ENCODE measurements at places on chromosomes 12 and 14.

DNA sequence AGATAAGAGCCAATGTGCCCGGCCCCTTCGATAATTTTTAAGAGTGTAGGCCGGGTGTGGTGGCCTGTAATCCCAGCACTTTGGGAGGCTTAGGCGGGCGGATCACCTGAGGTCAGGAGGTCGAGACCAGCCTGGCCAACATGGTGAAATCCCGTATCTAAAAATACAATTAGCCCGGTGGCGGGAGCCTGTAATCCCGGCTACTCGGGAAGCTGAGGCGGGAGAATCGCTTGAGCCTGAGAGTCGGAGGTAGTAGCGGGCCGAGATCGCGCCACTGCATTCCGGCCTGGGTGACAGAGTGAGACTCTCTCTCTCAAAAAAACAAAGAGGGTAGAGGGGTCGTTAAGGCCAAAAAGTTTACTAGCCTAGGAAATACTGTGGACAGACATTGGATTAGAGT lies 2.6 kb downstream of the KRAS start:
- DNase-seq: no peak

DNA sequence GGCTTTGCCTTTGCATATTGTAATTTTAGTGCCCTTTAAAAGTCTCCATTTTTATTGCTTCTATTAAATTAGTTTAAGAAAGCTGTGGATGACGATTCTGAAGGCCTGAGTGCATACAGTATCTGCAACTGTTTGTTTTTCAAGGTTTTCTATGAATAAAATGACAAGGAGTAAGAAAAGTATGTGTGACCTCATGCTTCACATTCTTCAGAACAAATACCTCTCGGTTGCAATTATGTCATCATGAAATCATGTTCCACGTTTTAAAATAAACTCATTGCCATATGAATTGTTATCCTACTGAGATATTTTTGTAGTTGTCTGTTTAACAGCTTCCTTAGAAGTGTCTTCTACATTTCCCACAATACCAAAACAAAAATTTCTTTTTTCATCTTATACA lies 374.6 kb downstream of the MDGA2 start:
- DNase-seq: no peak

DNA sequence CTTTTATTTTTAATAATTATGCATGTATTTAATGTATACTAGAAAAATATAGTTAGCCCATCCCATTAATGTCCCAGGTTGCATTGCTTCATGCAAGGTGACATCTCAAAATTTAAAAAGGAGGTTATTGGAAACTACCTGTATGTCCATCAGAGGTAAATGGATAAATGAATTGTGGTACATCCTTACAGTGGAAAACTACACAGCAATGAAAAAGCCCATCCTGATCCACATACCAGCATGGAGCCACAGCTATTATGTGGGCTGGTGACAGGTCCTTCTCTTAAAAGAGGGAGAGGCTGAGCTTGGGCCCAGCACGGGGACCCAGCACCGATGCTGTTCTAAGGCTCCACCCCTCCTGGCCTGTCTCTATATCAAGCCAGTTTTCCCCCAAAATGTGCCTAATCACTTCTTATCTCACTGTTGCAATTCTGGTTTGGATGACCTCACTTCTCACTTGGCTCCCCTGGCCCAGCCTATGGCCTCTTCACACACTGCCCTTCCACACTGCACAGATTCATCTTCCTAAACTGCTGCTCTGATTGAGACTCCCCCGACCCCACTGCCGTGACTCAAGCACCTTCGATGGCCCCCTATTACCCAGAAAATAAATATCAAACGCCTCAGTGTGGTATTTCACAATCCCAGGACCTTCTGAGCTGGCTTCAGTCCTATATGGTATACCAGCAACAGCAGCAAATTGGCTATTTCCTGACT lies 97.1 kb upstream of the NCOR2 start:
- no peak for DNase-seq

- DNase-seq: no peak
Observed at GRCh38 chr12:13079440-13079906, 24.0 kb downstream of the GSG1 start.

- no peak for DNase-seq
Observed at GRCh38 chr14:104292084-104292970, 153.9 kb downstream of the KIF26A start.

GRCh38 chr12:116650062-116650461 lies 87.8 kb downstream of the SPRING1 start:
- DNase-seq: no peak

DNA sequence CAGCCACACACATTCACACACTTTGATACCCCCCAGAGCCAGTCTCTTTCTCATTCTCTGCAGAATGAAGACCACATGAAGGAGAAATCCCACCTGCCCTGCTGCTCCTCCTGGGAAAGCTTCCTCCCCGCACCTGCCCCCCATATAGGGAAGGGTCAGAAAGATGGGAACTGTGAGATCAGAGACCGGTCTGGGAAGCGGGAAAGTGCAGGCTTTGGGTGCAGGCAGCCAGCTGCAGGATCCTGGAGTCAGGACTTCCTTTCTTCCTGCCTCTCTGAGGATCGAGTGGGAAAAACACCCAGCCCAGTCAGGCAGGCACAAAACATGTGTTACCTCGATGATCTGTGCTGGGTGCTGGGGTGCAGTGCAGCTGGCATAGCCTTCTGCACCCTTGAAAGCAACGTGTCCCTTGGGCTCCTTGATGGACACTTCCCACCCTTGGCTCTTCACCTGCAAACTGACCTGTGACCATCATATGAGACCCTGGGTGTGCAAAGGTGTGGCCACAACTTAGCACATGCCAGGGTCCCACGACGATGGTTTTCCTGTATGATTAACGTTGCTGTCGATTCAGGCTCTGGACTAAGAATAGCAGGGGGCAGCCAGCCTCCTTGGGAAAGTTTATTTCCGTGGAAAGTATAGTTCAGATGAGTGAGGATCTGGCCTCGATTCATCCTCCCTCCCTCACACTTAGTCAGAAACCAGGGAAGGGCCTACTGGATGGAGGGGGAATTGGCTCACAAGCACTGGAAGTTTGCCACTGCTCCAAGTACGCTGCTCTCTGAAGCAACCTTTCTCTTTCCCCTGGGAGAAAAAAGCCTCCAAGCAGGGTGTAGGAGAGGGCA lies 105.4 kb upstream of the MED13L start:
- no peak for DNase-seq

DNA sequence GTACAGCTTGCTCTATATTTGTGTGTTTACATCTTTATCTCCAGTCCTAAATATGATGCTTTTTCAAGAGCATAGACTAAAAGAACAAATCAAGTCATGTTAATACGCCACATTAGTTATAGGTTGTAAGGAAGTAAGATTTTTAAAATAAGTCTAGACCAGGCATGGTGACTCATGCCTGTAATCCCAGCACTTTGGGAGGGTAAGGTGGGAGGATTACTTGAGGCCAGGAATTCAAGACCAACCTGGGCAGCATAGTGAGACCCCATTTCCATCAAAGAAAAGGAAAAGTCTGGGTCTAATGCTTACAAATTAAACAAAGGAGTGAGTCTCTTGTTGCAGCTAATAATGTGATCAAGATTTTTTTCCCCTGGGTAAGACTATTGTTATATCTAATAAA lies 118.9 kb downstream of the GPR135 start:
- no peak for DNase-seq

DNA sequence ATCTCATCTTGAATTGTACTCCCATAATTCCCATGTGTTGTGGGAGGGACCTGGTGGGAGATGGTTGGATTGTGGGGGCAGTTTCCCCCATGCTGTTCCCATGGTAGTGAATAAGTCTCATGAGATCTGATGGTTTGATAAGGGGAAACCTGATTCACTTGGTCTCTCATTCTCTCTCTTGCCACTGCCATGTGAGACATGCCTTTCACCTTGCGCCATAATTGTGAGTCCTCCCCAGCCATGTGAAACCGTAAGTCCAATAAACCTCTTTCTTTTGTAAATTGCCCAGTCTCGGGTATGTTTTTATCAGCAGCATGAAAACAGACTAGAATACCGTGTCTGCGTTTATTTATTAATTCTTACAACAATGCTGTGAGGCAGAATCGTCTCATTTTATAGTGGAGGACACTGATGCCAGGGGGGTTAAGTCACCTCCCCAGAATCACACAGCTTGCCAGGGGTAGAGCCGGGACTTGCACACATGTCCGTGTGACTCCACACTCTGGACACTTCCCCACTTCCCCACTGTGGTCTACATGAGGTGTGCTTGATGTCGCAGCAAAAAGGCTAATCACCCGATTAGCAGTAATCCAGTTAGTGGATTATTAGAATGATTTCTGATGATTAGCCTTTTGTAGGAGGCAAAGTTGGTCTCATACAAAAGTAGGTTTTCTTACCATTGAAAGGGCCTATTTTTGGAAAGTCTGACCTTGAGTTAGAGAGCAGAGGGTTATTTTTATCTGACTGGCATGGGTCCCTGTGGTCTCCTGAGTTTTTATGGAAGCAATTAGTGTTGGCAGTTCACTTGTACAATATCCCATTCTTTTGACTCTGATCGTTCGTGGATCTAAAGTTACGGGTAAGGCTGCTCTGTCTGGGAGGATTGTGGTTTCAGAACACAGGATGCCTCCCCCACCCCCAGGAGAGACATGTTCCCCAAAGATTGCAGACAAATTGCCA lies 47.4 kb upstream of the BCL7A start:
- DNase-seq: no peak

GRCh38 chr12:102009796-102010195 lies 52.0 kb downstream of the WASHC3 start:
- no peak for DNase-seq

GRCh38 chr12:81530352-81530751 lies 228.8 kb downstream of the PPFIA2 start:
- DNase-seq: no peak

- DNase-seq: no peak
Observed at GRCh38 chr12:88113871-88114270, 28.0 kb downstream of the CEP290 start.

DNA sequence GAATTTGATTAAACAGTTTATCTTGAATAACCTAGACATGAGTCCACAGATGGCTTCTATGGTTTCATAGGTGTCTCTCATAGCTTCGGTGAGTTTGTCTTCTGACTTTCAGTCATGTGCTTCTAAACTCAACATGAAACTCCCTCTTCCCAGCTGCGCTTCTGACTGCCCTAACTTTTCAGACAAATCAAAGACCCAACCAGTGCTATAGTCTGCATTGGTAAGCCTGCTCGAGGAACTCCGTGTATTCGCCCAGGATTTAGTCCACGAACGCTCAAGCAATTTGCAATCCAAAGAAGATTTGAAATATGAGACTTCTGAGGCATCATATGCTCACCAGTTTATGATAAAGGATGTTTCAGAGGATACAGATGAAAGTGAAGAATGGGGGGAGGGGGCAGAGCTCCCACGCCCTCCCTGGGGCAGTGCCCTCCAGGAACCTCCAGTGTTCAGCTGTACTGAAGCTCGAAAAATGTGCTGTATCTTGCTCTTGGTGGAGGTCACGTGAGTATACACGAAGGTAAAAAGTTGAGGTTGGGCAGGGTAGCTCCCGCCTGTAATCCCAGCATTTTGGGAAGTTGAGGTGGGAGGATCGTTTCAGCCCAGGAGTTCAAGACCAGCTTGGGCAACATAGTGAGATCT lies 5.2 kb upstream of the RILPL2 start:
- DNase-seq: no peak
